Activated naive CD4-positive, alpha-beta T cell treated with anti-CD3 and anti-CD28 coated beads for 36 hours (primary cell): ENCODE measurements at places on chromosomes 6 and 20. TPM values are rescaled to one million over a fixed set of nuclear protein-coding genes. Genes with fewer than 3 reads are reported as not detected.

GRCh38 chr20:2398449-2398848, 17.7 kb downstream of the TGM6 start:
- no peak for DNase-seq

Gene TRIM31
- total RNA-seq: not detected

Gene SIRPB1
- 1.4 TPM for total RNA-seq

DNA sequence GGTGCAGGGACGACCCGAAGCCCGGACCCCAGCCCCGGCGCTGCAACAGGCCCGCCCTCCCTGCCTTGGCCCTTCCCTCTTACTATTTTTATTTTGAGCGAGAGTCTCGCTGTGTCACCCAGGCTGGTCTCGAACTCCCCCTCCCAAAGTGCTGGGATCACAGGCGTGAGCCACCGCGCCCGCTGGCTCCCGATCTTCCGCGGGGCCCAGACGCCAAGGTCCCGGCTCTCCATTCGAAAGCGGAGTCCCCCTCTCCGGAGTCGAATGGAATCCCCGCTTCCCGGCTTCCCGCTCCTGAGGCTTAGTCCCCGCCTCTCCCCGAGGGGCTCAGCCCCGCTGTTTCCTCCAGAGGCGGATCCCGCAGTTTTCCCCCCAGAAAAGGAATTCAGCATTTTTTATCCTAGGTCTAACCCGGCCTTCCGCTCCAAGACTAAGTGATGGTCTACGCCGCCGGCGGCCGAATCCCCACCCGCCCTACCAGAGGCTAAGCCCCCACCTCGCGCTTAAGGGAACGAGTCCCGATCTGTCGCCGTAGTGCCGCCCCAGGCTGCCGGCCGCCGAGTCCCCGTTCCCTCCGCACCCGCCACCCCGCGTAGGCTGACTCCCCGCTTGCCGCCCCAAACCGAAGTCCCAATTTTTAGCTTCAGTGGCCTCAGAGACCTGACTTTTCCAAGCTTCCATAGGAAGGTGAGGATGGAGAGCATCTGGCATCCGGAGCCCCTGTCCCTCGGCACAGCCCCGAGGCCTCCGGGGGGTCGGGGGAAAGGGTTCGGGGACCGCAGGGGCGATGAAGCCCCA, 11.5 kb upstream of the TMC2 start:
- peak; percentile 41 for DNase-seq

- DNase-seq: no peak
These were observed 3.2 kb upstream of the EEF1A2 start for GRCh38 chr20:63501818-63502670.

GRCh38 chr20:13819885-13820645, 35.2 kb downstream of the NDUFAF5 start:
- DNase-seq: peak; percentile 16

Gene MROH8
- total RNA-seq: 0.91 TPM

- DNase-seq: peak; percentile 54
These were observed 37.6 kb upstream of the CHMP4B start for GRCh38 chr20:33773412-33774089.

- DNase-seq: no peak
These were observed 202.6 kb upstream of the HEY2 start for GRCh38 chr6:125546841-125547251.

GRCh38 chr6:169095153-169095552, 158.5 kb downstream of the THBS2 start:
- no peak for DNase-seq

Gene LST1
- 11.5 TPM for total RNA-seq

DNA sequence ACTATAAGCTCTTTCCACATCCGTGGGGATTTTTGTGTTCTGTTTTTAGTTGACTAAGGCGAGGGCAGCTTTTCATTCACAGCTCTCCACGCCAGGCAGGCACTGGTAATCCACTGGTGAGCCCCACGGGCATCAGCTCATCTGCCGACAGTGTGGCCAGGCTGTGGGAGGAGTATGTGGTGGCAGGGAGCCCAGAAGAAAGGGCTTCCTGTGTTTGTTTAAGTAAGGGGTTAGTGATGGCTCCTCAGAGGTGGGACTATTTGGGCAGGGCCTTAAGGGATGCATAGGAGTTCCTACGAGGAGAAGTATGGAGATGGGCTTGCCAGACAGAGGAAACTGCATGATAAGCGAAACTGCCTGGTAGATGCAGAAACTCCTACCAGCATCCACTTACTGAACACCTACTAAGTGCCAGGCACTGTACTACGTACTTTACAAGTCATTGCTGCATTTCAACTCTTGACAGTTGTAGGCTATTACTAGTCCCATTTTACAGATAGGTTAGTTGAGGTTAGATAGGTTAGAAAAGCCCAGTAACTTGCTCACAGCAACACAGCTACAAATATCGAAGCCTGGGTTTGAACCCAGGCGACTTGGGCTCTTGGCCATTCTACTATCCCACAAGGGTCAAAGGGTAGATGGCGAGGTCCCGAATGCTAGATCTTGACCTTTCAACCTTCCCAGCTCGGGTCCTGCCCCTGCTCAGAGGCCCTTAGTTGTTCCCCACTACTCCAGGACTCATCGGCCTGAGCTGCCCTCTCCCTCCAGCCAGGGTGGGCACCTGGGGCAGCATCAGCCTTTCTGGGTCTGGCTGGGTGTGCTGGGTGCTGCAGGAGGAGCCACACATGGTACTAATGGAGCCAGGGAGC, 55.1 kb downstream of the CEBPB start:
- DNase-seq: no peak

DNA sequence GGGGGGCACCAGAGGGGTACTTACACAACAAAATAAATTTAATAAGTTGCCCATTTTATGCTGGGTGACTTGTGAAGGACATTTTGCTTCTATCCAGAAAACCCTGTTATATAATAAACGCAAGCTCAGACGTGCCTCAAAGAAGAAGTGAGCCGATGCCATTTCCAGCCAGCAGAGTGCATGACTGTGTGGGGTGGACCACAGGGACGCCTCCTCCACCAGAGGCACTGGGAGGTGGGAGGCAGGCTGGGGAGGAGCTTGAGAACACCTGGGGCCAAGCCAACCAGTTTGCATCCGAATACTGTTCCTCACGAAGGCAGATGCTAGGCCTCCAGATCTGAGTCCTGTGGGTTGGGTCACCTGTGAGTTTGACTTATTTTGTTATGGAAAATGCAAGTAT, 363.8 kb downstream of the RNGTT start:
- DNase-seq: no peak

DNA sequence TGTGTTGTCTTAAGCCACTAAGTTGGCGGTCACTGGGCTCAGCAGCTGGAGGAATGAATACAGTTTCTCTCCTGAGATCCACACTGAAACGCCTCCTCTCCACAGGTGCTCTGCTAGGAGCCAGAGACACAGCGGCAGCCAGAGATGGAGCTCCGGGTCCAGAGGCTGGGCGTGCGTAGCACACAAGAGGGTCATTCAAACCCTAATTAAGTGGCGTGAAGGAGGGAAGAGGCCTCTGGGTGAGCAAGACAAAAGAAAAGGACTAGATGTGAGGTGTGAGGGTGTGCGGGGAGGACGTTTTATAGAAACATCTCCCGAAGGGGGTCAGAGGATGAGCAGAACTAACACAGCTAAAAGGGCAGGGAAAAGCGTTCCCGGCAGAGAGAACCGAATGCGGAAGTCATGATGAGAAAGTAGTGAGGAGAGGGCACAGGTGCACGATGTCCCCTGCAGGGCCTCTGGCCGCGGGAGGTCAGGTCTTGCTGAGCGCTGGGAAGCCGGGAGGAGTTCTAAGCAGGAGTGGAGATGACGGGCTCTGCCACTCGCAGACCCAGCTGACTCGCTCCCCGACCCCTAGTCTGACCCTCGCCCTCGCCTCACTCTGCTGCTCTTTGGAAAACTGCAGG, 54.4 kb downstream of the BMP7 start:
- no peak for DNase-seq

GRCh38 chr6:108277831-108278230, 17.0 kb upstream of the SNX3 start:
- DNase-seq: no peak

Gene RAET1E
- not detected for total RNA-seq

Gene ZNF341
- 5.8 TPM for total RNA-seq

- DNase-seq: no peak
These were observed 53.6 kb downstream of the EZR start for GRCh38 chr6:158765499-158766068.

- no peak for DNase-seq
These were observed 59.0 kb upstream of the RNF146 start for GRCh38 chr6:127207591-127208120.

DNA sequence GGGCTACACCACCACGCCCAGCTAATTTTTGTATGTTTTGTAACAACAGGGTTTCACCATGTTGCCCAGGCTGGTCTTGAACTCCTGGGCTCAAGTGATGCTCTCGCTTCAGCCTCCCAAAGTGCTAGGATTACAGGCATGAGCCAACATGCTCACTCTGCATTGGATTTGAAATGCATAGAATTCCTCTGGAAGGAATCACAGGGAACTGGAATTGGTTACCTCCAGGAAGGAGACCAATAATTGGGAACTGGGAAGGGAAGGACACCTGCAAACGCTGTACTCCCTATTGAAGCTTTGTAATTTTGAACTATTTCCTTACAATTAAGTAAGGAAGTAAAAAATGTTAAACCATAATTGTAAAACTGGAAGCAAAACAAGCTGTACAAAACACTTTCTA, 12.3 kb upstream of the TP53INP2 start:
- DNase-seq: no peak

DNA sequence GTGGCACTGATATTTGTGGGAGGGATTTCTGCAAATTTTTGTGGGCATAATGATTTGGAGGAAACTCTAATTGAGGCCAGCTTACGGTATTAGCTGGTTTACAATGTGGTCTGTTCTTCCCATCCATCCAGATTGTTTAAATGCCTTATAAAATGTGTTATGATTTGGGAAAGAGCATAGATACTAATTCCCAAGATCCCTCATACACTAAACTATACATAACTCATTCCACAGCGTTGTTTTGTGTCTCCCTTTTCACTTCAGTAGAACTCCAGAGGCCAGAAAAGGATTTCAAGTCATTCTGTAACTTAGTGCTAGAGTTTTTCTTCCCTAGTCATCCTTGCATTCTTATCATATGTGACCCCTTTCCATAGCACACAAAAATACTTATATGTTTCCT, 292.6 kb upstream of the NT5E start:
- DNase-seq: no peak

Gene REM1
- total RNA-seq: not detected

Gene TCP11
- total RNA-seq: not detected

DNA sequence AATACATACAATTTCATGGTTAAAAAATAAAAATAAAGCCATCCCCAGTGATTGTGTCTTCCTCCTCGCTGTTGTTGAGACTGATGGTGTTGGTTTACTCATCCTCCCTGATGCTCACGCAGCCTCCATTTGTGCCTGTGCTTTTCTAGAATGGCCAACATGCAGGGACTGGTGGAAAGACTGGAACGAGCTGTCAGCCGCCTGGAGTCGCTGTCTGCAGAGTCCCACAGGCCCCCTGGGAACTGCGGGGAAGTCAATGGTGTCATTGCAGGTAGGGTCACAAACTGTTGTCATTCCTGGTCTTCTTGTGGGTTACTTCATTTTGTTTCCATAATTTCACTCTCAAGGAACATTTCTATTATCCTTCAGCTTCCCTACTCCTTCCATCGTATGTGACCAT, 28.0 kb downstream of the CAP2 start:
- DNase-seq: no peak

DNA sequence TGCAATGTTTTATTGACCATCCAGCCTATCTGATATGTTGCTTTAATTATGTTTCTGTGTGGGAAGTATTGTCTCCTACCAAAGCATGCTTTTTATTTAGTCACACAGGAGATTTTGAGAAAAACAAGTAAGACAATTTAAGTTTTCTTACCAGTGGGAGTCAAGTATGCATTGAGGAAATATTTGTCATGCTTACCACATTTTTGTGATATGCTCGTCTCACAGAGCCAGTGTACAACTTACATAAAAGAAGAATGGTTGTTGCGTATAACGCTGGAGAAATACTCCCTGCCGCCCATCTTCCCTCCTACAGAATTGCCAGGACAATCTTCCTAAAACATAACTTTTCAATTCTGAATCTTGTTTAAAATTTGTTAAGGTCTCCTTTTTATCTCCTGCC, 37.1 kb upstream of the FILIP1 start:
- DNase-seq: no peak

Gene DDR1
- total RNA-seq: 10.1 TPM

Gene PRICKLE4
- total RNA-seq: 0.52 TPM

Gene OVOL2
- total RNA-seq: not detected

Gene TLDC2
- not detected for total RNA-seq

Gene PTCRA
- total RNA-seq: not detected

GRCh38 chr6:85580878-85581267, 12.8 kb downstream of the SNX14 start:
- no peak for DNase-seq

DNA sequence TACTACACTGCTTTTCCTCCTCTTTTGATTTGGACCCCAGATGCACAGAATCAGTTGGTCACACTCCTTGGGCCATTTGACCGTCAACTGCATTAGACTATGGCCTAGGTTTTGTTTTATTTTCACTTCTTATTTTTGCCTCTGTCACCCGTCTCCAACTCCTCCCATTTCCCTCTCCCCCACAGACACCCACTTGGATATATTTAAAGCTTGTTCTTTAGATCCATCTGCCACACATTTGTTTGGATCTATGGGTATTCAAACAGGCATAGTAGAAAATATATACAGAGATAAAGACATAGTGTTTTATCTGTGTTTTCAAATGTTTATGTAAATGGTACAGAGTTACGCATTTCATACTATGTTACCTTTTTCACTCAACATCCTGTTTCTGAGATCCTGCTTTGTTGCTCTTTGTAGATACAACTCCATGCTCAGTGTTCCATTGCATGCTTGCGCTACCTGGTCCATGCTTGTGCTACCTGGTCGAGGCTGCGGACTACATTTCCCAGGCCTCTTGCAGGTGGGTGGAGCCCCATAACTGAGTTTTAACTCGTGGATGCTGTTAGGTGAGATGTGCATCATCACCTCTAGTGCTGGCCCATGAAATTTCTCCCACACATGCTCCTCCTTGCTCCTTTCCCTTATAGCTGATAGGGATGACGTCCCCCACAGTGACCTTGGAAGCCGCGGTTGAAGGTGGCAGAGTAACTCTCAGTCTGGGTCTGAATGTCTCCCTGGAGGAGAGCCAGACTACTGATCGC, 11.5 kb upstream of the PREX1 start:
- no peak for DNase-seq

GRCh38 chr20:48411245-48411644, 416.6 kb downstream of the PREX1 start:
- DNase-seq: no peak

DNA sequence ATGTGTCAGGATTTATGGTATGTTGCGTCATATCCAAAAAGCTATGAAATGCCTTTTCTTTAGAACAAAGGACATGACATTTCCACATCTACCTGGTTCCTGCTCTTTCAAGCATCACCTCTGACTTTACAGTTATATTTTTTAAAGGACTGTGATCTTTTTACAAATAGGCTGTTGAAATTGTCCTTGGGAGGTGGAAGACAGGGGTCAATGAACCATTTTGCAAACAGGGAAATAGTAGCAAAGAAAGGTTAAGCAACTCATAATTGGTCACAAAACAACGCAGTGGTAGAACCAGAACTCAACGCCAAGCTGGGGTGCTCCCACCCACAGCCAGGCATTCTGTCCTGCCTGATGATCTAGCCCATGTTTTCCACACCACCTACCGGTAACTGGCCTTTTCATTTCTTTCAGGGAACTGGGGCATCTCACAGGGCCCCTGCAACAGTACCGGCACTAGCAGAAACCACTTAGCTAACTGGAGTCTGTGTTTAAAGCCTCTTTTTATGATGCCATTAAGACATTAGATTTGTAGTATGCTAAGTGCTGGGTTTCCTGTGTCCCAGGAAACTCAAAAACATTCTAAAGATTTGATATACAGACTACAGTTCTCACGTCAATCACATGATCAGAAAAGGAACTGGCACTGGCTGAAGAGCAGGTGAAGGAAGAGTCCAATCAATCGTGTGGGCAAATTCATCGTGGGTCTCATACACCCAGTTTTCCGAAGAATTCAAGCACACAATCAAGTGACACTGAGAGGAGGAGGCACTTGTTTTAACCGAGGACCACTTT, 13.9 kb downstream of the ZNF217 start:
- DNase-seq: peak; percentile 45
